Daoy (cell line): ENCODE measurements at places on chromosomes 7 and 10. TPM values are rescaled to one million over a fixed set of nuclear protein-coding genes. Genes with fewer than 3 reads are reported as not detected.

DNA sequence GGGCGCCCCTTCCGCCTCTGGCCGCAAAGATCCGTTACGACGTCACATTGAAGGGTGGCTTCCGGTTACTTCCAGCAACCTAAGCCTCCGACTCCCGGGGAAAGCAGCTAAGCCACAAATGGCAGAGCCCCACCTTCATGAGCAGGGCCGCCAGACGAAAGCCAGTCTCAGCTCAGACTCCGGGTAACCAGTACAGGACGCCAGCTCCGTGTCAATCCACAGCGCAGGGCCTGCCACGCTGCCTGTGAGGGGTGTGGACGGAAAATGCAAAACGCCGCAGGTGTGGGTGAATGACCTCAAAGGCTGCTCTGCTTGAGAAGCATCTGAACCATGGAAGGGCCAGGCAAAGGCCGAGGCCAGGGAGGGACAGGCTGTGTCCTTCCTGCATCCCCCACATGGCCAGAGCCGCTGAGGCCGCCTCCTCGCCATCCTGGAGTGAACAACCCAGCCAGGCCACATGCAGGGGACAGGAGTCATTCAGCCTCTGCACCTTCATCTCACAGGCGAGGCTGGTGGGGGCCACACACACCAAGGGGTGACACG, 53.5 kb upstream of the PPP2R2D start:
- no peak for DNase-seq

DNA sequence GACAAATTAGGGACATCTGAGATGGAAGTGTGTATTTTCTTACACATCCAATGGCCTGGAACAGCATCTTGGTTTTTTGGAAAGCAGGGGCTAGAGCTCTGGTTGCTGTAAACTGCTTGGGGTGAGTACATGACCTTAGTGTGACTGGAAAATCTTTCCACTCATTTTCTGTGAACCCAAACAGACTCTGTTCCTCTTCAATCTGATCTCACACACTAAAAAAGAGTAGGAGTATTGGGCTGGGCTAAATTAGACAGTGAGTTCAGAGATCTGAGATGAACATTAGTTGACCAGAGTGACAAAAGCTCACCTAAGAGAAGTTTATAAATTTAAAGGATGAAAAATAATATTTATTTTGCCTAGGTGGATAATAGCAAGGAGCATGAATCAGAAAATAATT, 59.2 kb downstream of the OR13A1 start:
- no peak for DNase-seq

- DNase-seq, result no peak
Observed at GRCh38 chr7:112296432-112296831, 89.9 kb downstream of the ZNF277 start.

GRCh38 chr7:159112136-159113011, 32.3 kb downstream of the VIPR2 start:
- DNase-seq, result peak; percentile 66

DNA sequence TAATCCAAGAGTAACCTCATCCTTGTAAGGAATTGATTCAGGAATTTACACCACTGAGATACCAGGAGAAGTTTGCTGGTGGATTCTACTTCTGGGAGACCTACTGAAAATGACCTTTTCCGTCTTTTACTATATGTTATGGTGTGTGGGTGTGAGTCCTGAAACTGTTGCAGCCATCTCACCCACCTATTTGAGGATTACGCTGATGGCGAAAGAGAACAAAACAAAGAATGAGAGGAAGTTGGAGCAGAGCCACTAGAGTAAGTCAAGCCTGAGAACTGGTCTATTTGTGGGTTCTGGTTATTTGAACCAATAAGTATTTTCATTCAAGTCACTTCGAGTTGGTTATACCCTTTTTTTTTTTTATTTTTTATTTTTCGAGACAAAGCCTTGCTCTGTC, 12.7 kb upstream of the ABCC2 start:
- no peak for DNase-seq

- no peak for DNase-seq
Observed at GRCh38 chr10:14378387-14378960, 47.8 kb upstream of the FRMD4A start.

The ACTA2 gene
- total RNA-seq, result 12.3 and 21.0 TPM in 2 replicates

The NODAL gene
- not detected in 2 replicates for total RNA-seq
